ENCODE measurements at places on chromosomes 1 and 21.

DNA sequence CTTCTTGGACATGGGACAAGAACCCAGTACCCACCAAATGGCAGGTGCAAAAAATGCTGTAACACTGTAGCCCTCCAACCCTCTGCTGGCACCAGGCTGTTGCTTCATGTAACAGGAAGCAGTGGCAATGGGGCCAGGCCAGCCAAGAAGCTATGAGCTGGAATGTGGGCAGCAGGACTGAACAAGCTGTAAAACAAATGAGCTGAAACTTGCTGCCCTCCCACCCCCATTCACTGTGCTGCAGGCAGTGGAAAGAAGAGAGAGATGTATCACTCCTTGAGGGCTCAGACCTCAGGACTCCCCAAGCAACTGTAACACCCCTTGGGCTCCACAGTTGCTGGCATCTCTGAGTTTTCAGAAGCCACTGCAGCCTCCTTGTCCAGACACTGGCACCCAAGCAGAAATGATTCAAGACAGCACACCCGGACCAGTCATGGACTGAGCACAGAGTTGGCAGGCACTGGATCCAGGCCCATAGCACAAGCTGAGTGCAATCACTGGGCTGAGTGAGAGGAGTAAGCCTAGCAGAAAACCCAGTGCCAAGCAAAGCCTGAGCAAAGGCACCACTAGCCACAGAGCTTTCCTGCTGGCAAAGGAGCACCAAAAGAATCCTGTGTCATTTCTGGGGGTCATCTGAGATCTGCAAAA is 321.4 kb upstream of the CXADR start:
- DNase-seq, result no peak

DNA sequence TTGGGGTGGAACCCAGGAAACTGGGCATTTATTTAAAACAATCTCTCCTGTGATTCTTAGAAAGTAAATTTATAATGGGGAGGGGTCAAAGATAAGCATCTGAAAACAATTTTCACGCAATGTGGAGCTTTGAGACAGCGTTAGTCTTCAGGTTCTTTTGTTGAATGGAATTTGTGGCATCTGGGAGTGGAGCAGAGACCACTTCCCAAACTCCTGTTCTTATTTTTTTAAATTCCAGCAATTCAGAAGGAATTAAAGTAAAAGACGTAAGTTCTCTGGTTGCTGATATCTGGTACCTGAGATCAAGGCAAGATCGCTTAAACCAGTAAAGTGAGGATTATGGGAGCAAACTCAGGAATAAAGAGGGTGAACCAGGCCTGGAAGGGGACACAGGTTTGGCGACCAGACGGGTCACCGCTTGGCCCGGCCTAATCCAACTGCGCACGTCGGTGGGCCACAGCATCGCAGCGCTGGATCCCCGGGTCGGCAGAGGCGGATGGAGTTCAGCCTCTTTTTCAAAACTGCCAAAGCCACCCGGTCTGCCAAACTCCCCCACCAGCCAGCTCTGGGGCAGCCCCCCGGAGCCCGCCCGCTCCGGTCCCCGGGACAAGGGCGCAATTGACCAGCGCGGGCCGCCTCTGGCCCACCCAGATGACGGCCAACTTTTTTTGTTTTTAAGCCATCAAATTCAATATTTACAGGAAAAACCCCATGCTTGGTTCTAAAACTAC is 754 bp upstream of the PDPN start:
- no peak for DNase-seq

DNA sequence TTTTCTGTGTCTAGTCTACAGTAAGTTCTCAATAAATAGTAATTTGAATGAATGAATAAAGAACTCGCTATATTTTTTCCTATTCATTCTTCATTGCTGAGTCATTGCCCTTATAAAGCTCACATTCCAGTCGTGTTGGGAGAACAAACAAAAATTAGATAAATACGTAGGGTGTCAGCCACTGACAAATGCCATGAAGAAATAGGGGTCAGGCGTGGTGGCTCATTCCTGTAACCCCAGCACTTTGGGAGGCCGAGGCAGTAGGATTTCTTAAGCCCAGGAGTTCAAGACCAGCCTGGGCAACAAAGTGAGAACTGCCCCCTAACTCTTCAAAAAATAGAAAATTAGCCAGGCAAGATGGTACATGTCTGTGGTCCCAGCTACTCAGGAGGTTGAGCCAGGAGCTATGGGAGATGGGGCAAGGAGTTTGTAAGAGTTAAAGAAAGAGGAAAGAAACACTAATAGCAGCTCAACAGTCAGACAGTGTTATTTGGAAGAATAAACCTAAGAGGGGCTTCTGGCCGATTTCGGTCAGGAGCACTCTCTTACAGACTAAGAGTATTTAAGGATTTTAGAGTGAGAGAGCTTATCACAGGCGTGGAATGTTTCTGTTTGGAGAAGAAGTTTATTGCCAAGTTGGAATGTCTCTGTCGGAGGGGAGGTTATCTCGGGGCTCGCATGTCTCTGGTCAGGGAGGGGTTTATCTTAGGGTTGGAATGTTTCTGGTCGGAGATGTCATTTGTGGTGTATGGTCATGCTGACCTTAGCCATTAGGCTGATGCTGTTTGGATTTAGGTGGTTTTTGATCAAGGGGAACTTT is 1.8 kb upstream of the CHML start:
- DNase-seq, result no peak

GRCh38 chr1:95542936-95543335 is 308.9 kb downstream of the RWDD3 start:
- no peak for DNase-seq

- DNase-seq, result no peak
Observed at GRCh38 chr21:19368944-19369343, 965.4 kb upstream of the TMPRSS15 start.

- no peak for DNase-seq
Observed at GRCh38 chr1:169048043-169048442, 58.4 kb upstream of the ATP1B1 start.

DNA sequence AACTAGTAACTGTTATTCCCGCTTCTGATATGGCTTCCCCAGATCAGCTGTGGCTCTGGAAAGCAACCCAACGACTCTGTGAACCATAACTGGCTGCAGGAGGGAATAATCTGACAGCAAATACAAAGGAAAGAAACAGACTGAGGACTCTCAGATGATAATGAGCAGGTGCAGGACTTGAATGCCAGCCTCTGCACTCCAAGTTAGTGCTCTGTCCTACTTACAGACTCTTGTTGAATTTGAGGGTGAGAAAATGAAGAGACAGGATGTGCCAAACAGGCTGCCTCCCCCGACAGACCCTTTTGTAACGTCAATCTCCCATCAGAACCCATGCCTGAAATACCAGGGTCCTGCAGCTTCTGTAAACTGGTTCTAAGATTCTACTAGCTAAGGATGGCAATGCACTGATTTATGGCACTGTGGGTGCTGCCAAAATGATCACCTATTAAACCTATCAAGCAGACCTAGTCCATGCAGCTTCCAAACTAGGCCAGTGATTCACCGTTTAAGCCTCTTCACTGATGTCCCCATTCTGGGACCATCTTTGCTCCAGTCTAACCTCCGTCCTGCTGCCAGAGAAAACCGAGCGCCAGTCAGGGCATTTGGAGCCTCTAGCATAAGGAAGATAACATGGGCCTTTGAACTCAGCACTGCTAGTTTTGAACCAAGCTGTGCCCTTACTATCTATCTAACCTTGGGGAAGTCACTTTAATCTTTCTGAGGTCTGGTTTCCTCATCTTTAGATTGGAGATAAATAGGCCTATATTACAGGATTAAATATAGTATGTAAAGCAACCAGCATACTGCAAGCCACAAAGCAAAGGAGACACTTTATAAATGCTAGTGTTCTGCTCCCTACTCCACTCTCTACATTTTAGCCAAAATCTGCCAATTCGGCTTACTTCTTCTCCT is 4.8 kb downstream of the MKNK1 start:
- no peak for DNase-seq

- no peak for DNase-seq
Observed at GRCh38 chr1:172357753-172358385, 62.6 kb upstream of the C1orf105 start.

- DNase-seq, result no peak
Observed at GRCh38 chr1:182782587-182782913, 7.0 kb upstream of the NPL start.

GRCh38 chr1:228139406-228139930 is 611 bp upstream of the GUK1 start:
- DNase-seq, result no peak

GRCh38 chr1:15598436-15598835 is 13.6 kb upstream of the AGMAT start:
- no peak for DNase-seq

GRCh38 chr1:20721117-20722061 is 3.6 kb upstream of the KIF17 start:
- DNase-seq, result no peak

DNA sequence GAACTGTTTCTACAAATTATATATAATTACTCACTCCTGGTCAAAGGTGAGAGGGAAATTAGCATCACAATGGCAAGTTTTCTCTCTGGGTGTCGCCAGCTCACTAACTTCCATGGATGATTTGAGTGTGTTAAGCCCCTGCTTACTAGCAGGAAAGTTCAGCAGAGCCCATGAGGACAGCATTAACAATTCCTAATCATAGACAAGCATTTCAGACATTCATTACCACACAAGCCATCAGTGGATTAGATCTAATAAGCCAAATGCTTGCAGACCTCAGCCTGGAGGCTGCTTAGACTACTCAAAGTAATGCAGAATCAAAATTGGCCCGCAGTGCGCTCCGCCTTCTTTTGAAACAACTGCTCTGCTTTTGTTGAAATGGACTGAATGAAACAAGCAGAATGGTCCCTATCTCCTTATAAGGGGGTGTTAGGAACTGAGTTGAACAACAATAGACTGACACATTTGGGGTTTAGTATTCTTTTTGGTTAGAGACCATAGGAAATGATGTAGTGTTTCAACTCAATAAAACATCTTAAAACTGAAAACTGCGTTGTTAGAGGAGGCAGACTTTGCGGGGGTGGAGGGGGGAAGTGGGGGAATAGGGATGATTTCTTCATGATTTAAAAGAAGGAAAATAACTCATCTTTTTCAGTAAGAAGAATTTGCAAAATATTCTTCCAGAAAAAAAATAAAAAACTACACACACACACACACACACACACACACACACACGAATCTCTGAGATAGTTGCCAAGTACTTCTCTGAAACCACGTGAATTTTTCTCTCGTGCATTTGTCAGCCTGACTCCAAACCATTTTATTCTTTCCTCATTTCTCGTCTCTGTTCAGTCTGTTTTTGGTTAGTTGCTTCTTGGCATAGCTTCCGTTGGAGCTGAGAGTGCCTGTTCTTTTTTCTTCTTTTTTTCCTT is 54.6 kb downstream of the GORAB start:
- DNase-seq, result no peak

DNA sequence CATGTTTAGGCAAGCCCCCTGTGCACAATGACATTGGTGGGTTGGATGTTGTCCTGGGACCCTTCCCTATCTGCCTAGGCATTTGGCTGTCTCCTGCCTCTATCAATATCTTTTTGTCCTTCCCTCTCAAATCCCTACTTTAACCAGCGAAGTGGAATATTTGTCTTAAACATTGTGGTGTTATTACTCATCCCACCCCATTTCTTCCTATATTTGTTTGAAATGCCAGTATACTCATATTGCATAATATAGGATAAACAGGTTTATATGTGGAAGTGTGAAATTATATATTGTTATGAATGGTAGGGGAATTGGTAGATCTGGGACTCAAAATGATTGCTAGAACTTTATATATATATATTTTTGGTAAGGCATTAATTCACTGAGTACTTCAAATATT is 80.0 kb downstream of the ADGRL2 start:
- DNase-seq, result no peak

DNA sequence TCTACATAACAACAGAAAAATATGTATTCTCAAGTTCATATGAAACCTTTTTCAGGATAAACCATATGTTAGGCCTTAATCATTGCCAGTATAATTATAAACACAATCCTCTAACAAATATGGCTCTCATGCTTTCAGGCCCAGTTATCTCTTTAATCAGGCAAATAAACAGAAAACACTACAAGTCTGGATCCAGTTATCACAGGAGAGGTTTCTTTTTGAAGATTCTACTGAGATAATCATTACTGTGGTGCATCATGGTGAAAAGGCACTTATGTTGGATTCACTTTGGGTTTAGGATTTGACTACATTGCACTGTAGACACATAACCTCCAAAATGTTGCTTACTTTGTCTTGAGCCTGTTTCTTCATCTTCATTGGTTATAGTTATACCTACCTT is 8.4 kb upstream of the ATP6V1G3 start:
- DNase-seq, result no peak

- DNase-seq, result no peak
Observed at GRCh38 chr1:180425952-180426351, 76.4 kb downstream of the ACBD6 start.

DNA sequence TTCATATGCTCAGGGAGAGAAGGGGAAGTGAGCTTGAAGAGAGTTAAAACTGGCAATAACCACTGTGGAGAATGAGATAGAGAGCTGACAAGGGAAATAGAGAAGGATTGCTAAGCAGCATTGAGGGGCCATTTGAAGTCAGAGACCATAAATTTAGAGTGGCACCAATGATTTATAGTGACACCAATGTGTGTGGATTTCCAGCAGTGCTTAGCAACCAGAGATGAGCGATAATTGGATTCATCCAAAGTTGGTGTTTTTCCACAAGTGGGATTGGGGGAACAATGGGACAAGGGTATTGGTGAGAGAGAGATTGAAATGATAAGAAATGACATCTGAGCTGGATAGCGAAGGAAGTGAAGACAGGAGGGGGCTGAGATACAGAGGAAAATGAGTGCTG is 114.1 kb downstream of the C1orf94 start:
- no peak for DNase-seq

DNA sequence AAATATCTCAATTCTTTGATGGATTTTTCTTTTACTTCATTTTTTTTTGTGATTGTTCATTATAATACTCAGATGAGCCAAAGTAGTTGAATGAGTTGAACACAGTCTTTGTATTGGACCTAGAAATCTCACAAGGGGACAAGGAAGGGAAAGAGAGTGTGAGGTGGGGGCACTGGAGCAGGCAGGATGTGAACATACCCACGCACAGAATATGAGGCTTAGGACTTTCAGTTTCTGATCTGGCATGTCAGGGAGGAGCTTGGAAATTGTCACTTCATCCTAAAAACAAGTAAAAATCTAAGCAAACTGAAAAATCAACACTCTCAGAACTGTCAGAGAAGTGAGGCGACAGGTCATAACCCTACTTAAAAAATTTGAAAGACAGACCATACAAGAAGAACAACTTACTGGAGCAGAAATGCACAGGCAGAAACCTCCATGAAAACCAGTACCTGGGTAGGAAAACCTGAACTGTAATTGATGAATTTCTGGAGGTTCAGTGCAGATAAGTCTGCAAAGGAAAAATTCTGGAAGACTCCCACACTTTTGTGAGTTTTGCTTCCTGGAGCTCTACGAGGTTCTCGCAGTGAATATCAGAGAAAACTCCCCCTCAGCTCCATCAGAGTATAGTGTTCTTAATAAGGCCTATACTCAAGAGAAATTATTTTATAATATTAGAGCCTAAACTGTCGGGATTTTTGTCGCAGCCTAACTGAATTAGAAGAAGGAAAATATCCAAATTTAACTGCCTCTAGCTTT is 3.6 kb upstream of the PTGS2 start:
- no peak for DNase-seq

Data from GM18507 (cell line).